Smooth muscle cell of bladder (primary cell): ENCODE measurements at places on chromosomes 6 and 20. TPM values are rescaled to one million over a fixed set of nuclear protein-coding genes. Genes with fewer than 3 reads are reported as not detected.

Gene ZNF311
- 1.9 and 2.1 TPM in 2 replicates for total RNA-seq

Gene KIF6
- total RNA-seq = under 0.01 and 0.46 TPM in 2 replicates

Gene BPI
- total RNA-seq = not detected in 2 replicates

Gene ACAT2
- 88.2 and 95.7 TPM in 2 replicates for total RNA-seq

Gene TMX4
- total RNA-seq = 58.5 and 64.4 TPM in 2 replicates

Gene ADA
- total RNA-seq = 5.3 and 14.7 TPM in 2 replicates

Gene SALL4
- total RNA-seq = 0.28 and 0.43 TPM in 2 replicates
